Activated CD4-positive, alpha-beta T cell treated with anti-CD3 and anti-CD28 coated beads for 36 hours (primary cell): ENCODE measurements at places on chromosomes 5 and 9.

DNA sequence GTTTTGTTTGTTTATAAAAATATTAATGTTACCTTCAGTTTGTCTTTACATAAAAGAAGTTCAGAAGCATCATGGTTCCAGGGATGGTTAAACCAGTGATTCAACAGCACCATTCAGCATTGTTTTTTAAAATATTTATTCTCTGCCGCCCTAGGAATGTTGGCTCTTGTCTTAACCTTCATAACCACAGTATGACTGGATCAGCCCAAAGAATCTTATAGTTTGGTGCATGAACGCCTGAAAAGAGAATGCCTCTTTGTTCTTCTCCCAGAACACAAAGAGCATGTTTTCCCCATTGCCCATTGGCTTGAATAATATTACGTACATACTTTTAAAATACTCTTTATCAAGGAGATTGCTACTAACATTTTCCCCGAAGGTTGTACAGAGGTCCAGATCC, 413.4 kb downstream of the ANXA1 start:
- DNase-seq: no peak

GRCh38 chr5:81851481-81852178, 100.7 kb upstream of the SSBP2 start:
- peak; percentile 93 for DNase-seq

- DNase-seq: no peak
Observed at GRCh38 chr5:107002115-107002514, 668.6 kb downstream of the EFNA5 start.

DNA sequence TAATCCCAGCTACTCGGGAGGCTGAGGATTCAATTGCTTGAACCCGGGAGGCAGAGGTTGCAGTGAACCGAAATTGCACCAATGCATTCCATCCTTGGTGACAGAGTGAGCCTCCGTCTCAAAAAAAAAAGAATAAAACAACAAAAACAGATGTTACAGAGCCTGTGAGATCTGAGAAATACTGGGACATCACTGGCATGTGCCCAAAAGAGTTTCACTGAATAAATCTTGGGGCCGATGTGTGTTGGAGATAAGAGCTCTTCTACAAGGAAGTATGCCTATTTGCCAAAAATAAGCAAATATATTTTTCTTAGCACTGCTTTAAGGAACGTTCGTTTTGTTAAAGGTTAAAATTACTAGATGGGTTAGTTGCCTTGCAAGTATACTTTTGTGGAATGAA, 55.1 kb downstream of the KIAA1958 start:
- no peak for DNase-seq

- no peak for DNase-seq
Observed at GRCh38 chr9:123266655-123267399, 1.6 kb downstream of the STRBP start.

DNA sequence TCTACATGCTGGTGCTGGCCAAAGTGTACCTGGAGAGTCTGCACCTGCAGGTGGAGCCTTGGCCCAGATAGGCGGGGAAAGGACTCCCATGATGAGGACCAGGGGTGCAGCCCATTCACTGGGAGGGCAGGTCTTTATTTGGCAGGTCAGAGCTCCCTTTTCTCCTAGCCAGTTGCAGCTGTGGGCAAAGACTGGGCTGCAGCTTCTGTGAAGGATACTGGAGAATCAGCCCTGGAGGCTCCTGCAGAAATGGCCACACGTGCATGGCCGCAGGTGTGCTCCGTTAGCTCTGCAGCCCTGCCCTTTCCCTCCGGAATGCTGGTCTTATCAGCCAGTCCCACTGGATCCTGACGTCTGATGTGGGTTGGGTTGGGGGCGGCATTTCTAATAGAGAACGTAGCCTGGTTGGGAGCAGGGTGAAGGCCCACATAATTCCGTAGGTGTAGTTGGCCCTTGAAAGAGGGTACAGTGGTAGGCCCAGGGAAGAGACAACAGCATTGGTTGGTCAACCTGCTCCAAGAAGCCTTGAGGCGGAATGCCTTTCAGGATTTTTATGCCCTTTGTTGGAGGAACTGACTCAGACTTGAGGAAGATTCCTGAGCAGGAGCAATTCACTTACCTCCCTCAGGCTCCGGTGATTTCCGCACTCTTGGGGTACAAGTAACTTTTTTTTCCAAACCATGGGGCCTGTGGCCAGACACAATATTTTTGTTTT, 22.0 kb upstream of the TIFAB start:
- no peak for DNase-seq

DNA sequence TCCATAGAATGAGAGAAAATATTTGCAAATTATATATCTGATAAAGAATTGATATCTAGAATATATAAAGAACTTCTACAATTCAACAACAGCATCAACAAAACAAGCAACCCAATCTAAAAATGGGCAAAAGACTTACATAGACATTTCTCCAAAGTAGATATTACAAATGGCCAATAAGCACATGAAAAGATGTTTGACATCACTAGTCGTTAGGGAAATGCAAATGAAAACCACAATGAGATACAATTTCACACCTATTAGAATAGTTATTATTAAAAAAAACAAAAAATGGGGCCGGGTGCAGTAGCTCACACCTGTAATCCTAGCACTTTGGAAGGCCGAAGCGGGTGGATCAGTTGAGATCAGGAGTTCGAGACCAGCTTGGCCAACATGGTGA, 24.4 kb downstream of the CATSPER3 start:
- no peak for DNase-seq

GRCh38 chr5:93580063-93580926, 724 bp downstream of the NR2F1-AS1 start:
- peak; percentile 31 for DNase-seq

DNA sequence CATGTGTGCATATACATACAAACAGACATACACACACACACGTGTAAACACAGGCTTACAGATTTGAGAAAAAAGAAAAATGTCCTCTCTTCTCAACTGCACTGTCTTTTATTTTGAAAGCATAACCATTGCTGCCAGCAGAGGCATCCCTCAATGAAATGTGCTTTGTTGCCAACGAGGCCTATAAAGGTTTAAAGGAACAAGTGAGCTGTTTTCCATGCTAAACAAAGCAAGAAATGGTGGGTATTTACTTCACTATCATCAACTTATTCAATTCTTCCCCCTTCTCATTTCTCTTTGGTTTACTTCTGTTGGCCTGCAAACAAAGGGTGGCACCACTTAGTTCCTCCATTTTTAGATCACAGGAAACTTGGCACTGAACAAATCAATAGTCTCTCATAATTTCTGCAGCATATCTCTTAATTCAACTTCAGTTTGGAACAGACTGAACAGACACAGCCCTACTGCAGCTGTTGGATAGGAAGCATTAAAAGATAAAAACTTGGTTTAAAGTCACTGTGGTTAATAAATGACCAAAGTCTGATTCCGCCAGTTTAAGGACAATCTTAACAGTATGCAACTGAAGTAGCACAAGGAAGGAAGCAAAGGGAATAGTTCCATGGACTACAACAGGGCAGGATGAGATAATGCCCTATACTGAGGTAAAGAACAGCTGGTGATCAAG, 21.7 kb downstream of the TTC33 start:
- no peak for DNase-seq

GRCh38 chr5:116289276-116289675, 204.5 kb downstream of the COMMD10 start:
- DNase-seq: no peak

DNA sequence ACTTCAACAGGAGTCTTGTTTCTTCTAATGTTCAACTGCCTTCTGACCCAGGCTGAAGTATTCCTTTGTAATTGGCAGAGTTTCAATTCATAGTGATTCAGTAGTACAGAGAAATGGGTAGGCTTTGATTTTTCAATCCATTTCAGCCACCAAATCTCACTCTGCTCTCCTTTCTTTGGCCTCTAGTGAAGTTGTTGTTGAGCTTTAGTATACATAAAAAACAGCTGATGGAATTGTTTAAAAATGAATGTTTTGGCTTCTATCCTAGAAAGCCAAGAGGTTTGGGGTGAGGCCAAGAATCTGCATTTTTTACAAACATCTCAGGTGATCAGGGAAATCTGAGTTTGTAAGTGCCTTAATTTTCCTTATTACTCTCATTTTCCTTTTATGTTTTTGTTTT, 182.9 kb upstream of the MAP1B start:
- no peak for DNase-seq
